ENCODE measurements at places on chromosomes 12 and 14.
A peak's percentile ranks its signal among the peaks of the same experiment; 100 is the strongest.

DNA sequence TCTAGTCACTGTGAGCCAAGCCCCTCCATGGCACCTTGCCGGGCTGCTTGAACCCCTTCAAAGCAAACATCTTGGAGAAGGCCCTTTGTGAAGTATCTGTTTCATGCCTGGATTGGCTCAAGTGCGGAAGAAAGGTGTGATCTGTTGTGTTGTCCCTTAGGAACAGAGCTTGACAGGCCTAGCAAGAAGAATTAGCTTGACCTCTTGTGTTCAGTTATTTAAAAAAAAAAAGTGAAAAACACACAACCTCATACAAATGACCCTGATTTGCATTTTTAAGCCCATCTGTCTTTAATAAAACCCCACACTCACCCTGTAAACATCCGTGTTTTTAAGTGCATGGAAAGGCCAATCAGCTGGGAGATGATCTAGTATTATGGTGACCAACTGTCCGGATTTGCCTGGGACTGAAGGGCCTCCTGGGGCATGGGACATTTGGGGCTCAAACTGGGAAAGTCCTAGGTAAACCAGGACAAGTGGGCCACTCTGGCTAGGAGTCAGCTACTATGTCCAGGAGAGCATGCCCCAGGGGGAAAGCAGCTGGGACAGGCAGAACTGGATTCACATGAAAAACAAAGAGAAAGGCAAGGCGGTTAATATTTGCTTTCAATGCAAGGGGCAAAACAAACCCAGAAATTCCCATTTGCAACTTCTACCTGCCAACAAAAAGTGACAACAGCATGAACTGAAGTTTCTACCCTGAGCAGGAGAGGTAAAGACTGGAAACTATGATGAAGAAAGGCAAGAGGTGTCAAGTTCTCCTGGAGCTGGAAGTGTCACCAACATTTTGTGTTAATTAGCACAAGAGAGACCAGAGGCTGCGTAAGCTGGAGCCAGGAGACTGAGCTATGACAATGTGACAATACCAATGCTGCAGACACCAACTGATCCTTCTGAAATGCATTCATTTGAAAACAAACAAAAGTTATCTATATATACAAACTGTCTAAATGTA, 78.6 kb downstream of the CLMN start:
- DNase-seq = no peak

GRCh38 chr14:105411985-105412770, 7.4 kb upstream of the MTA1 start:
- DNase-seq = no peak

- DNase-seq = no peak
These were observed 4.4 kb upstream of the B4GALNT1 start for GRCh38 chr12:57637364-57637763.

DNA sequence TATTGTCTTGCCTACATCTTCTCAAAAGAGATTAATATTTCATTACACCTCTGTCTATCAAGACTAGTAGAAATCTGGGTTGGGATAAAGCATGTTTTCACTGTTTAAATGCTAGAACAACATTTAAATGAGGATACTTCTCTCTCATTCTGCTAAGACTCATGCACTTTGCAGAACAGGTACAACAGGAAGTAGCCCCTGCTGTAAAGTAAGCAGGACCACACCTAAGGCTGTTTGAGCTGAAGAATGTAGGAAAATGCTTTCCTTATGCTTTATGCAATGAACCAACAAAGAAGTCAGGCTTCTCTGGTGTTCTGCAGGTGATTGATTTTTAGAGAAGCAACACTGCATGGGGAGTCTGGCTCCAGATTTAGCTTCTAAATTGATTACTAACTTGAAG, 89.4 kb downstream of the PAX9 start:
- no peak for DNase-seq

DNA sequence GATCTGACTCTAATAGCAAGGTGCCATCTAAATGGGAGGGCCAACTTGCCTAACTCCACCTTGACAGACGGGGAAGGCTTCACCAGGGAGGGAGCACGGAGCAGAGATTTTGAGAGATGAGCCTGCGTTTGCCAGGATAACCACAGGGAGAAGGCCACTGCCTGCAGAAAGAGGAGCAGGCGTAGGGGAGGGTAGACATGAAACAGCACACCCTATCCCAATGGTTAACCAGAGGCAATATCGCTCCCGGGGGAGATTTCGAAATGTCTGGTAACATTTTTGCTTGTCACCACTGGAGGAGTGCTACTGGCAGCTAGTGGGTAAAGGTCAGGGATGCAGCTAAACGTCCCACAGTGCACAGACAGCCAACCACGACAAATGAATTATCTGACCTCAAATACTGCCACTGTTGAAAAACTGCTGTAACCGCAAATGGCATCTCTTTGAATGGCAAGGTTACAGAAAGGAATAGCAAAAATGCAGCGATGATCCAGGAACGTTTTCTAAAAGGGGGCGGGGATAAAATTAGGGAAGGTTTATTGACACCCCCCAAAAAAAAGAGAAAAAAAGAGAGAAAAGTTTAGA, 126.0 kb upstream of the ATF7IP start:
- DNase-seq = no peak

- no peak for DNase-seq
These were observed 1296.9 kb upstream of the SEL1L start for GRCh38 chr14:82830596-82830995.

GRCh38 chr12:21938879-21939278, 2.3 kb downstream of the ABCC9 start:
- no peak for DNase-seq

DNA sequence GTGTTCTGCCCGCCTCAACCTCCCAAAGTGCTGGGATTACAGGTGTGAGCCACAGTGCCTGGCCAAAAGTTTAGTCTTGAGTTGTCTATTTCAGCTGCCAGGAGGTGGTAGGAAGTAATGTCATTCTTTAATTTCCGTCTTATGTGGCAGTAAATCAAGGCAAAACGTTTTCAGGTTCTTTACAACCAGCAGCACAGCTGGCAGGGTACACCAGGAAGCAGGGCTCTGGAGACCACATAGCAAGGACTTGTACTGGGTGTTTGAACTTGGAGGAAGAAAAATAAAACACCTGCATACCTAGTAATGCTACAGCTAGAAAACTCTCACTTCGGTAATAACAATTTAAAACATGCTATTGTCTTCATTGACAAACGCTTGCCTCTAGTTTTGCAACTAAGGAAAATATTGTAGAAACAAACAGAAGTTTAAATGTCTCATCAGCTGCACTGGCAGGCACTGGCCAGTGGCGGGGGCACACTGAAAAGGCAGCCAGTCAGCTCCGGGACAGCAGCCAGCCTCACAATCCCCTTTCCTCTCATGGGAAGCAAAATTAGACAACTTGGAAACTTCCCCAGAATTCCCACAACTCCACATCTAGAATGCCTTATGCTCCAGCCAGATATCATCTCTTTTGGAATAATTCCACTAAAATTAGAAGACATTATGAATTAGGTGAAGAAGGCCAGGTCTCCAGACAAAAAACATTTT, 72.2 kb downstream of the CLIP1 start:
- no peak for DNase-seq

DNA sequence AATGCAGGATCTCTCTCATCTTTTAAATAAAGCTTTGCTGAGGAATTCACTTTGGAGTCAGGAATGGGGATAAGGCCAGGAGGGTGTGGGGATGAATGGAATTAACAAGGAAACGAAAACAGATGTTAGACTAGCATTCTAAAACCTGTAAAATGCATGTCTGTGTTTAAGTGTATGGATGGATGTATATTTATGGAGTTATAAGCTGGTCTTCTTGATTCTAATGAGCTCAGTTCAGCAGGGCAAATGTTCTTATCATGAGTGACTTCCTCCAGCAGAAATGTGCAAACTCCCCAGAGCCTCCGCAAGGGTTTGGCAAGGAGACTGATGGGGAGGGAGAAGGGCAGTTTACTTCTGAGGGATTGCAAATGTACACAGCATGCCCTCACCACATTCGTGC, 149.1 kb downstream of the NTF3 start:
- DNase-seq = no peak

DNA sequence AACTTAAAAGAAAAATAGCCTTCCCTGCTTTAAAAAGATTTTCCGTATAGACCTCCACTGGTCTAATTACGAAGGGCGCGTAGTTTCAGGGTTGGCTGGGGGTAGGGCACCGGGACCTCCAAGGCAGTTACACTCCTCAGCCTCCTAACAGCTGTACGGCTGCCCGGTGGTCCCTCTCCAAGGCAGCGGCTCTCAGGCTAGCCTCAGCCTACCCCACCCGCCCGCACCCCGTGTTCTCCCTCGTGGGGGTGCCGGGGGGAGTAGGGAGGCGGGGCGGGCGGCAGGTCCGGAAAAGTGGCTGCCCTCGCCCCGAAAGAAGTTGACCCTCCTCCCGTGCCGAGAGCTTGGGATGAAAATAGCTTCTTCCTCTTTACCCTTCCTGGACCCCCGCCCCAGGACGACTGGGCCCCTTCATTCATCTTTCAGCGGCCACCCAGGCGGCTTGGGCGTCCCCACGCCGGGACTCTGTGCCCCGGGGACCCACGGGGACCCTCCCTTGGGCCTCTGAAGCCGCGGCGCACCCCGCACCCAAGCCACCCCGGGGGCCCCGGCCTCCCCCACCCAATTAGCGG, 991 bp upstream of the RCOR1 start:
- peak; percentile 10 for DNase-seq

DNA sequence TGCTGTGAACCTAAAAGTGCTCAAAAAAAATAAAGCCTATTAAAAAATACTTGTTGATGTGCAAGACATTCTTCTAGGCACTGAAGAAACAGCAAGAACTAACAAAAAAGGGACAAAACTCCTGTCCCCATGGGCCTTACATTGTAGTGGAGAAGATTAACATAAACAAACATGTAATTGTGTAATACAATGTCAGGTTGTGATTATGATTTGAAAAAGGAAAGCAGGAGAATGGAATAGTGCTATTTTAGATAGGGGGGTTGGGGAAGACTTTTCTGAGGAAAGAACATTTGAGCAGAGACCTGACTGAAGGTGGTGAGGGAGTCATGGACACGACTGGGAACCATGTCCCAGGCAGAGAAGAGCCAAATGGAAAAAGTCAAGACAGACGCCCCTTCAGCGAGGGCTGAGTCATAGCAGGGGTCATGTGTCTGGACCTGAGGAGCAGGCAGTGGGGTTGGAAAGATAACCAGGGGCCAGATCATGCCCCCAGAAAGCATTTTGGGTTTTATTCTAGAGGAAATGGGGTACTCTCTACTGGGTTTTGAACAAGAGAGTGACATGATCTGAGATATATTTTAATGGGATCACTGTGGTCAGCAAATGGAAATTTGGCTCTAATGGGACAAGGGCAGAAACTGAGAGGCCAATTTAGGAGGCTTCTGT, 19.4 kb upstream of the IFNG start:
- DNase-seq = no peak

- no peak for DNase-seq
These were observed 3.4 kb downstream of the RIMKLB start for GRCh38 chr12:8701046-8701660.

GRCh38 chr12:802242-803120, 50.1 kb downstream of the WNK1 start:
- DNase-seq = no peak

GRCh38 chr12:41983394-41983793, 161.3 kb downstream of the GXYLT1 start:
- no peak for DNase-seq

DNA sequence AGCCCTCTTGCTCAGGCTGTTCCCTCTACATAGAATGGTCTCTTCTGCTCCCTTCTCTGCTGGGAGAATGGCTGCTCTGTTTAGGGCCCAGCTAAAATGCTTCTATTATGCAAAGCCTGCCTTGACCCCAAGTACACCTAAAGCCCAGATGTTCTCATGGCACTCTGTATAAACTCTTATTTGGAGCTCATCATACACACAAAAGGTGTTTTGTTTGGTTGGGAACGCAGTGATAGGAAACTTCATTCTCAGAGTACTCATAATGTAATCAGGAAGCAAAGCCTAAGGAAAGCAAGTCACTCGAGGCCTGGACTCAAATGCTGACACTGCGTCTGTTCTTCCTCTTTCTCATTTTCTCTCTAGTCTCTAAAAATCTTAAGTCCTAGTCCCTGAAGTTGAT, 38.2 kb upstream of the SYCP3 start:
- no peak for DNase-seq

GRCh38 chr12:106879612-106880011, 76.1 kb upstream of the TMEM263 start:
- no peak for DNase-seq

DNA sequence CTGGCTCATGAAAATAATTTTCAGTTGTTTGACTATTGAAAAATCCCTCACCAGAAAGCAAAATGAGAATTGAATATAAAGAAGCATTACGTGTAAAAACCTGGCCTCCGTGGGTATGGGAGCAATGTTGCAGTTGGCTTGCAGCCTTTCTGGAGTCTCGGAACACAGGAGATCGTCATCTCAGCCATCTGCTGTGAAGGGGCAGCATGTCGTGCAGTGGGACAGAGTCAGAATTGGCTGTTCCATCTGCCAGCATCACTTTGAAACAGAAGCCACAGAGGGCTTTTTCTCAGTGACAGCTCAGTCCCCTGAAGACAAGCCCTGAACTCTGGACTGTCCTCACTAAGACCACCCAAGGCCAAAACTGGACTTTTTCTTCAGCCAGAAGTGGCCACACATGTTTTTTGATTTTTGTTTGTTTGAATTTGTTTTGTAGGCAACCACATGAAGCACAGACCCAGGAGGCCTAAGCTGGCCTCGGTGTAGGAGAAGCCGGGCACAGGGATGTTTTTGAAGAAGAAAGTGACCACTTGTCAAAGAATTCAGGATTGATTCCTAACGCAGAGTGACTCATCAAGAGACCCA, 170.8 kb upstream of the DYRK2 start:
- no peak for DNase-seq

DNA sequence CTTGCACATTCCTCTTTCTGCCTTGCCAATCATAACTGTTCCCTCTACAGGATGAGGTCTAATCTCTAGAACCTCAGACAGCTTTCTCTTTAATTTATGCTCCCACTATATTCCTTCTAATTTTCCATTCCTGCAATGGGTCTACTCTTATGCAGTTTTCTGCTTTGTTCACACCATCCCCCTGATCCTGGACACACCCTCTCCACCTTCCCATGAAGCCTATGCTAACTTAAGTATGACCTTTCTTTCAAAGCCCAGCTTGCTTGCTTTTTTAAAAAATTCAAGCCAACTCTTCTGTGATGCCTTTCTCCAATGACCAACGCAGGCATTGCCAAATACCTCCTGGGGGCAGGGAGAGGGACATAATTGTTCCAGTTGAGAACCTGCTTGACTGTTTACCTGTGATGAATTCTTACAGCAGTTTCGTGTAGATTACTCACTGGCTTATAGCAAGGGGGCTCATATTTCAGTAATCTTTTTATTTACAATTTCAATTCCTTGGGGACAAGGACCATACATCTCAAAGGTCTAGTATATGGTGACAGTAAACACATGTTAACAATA, 7.8 kb downstream of the SLC38A1 start:
- no peak for DNase-seq

GRCh38 chr12:84840356-84840755, 72.2 kb downstream of the SLC6A15 start:
- DNase-seq = no peak

- DNase-seq = no peak
These were observed 132.8 kb upstream of the HIF1A start for GRCh38 chr14:61562321-61563161.
